ENCODE measurements at places on chromosomes 3 and 15.

DNA sequence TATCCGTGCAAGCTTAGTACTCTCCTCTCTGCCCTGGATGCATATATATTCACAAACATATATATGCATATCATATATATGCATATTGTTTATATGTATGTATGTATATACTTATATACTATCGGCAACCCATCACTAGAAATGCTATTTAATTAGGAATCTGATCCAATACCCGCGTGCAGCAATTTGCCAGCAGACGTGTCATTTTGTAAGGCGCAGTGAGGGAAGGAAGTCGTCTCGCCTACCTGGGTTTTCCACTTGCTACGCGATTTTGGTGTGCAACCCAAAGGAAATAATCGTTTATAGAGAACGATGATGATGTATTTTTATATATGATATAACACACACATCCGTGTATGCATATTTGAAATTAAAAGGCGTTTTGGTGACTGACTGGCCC lies 5.6 kb upstream of the FEZF2 start:
- no peak for DNase-seq

DNA sequence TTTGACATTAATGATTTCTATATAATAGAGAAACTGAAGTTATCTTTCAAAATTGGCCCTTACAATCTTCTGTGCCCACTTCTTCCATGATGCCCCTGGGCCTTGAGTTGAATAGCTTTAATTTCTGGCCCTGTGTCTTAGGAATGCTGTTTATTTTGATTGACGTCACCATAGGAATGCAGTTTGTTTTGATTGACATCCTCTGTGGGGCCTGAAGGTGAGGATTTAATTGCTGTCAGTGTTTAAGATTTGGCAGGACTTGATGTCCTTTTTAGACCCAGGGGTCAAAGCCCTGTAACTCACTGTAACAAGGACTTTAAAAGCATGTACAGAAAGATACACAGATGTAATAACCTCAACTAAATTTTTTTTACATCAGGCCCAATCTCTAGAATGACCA lies 83.3 kb downstream of the GLDN start:
- no peak for DNase-seq

DNA sequence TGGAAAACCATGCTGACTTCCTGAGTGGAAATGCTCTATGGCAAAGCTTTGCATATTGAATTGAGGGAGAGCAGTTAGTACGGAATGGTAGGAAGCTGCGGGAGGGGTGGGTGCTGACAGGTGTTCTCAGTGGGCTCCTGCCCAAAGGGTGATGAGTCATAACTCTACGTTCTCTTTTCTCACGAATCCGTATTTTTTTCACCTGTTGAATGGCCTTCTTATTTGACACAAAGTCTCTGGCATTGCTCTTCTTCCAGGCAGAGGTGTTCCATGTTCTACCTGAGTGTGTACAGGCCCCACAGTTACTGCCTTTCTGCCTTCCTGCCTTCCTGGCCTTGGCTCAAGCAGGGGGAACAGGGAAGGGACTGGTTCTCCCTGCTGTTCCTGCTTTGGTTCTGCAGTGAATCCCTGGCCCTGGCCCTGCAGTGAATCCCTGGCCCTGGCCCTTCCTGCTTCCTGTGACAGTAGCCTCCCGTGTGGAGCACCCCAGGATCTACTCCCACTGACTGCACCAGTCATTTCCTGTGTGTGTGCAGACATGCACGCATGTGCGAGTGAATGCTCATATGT lies 31.9 kb downstream of the TRAK1 start:
- no peak for DNase-seq

- no peak for DNase-seq
These were observed 6.0 kb downstream of the CTSH start for GRCh38 chr15:78938658-78939488.

- DNase-seq = no peak
These were observed 1134.2 kb downstream of the ROBO1 start for GRCh38 chr3:78633626-78634025.

Measured in NCI-H748 treated with DMSO at 0.1 percent for 48 hours (cell line).